ENCODE measurements at places on chromosomes 5 and 9.

- no peak for DNase-seq
Observed at GRCh38 chr9:111231801-111232580, 98.0 kb downstream of the OR2K2 start.

DNA sequence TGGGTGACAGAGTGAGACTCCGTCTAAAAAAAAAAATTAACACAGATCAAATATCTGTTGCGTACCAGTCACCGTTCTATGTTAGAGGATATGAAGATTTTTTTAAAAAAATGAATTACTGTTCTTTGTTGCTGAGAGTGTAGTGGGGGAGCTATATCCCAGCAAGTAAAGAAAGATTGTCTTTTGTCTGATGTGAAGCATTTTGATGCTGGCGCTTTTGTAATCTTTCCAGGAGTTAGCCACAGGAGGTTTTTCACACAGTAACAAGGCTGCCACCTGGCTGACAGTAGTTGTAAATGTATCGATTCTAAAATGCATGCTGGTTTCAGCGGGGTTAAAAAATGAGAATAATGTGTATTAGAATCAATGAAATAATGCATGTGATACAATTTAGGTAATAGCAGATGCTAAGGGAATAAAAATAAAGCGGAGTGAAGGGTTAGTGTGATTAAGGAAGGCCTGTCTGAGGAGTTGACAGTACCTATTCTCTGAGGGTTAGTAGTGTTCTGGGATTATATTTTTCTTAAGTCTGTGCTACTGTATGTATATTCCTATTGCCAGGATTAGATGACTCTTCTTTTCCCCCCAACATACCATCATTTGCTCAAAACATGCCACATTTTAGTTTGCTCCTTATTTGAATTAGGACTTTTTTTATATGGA lies 3.4 kb downstream of the LMNB1 start:
- peak; percentile 40 for DNase-seq

DNA sequence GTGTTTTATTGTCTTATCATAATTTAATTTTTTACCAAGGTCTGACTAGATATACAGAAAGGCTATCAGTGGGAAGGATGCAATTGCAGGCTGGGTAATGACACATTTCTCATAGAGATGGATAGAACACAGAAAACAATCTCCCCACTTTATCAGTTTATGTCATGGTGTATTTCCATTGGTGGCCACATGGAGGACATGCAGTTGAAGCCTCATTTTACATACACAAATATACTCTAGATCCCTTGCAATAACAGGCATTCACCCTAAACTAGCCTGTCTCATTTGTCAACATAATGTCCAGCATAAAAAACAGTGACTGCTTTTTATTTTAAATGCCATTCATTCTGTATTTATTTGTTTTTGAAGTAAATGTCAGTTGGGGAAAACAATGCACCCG lies 526.3 kb downstream of the GABRG2 start:
- DNase-seq: no peak

DNA sequence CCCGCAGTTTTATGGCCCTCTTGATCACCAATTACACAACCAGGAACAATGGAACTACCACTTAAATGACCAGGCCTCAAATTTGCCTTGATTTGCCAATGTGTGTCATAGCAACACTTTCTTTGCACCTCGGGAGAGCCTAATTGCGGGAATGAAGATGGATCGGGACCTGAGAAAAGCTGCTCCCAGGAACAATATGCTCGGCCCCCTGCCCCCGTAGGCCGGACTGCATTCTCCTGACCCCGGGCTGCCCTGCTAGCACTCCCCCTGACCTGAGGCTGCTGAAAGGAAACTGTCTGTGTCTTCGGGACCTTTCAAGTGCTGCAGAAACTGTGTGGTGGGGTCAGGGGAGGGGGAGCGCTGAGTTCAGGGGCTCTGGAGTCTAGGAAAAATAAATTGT lies 294.3 kb upstream of the IRX1 start:
- no peak for DNase-seq

DNA sequence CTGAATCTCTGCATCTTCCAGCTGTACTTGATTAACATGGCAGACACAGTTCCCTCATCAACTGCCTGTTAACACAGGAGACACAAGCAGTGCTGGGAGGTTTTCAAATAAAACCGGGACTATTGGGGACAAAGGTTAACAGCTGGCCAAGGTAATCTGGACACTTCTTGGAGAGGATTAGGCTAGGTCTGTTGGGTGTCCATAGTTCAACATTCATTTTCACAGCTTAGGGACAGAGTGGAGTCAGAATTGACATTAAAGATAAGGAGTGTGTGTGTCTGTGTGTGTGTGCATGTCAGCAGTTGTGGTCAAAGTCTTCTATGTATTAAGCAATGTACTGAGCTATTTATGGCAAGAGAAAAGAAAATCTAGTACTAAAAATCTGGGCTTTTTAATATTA lies 216.2 kb downstream of the MED10 start:
- no peak for DNase-seq

DNA sequence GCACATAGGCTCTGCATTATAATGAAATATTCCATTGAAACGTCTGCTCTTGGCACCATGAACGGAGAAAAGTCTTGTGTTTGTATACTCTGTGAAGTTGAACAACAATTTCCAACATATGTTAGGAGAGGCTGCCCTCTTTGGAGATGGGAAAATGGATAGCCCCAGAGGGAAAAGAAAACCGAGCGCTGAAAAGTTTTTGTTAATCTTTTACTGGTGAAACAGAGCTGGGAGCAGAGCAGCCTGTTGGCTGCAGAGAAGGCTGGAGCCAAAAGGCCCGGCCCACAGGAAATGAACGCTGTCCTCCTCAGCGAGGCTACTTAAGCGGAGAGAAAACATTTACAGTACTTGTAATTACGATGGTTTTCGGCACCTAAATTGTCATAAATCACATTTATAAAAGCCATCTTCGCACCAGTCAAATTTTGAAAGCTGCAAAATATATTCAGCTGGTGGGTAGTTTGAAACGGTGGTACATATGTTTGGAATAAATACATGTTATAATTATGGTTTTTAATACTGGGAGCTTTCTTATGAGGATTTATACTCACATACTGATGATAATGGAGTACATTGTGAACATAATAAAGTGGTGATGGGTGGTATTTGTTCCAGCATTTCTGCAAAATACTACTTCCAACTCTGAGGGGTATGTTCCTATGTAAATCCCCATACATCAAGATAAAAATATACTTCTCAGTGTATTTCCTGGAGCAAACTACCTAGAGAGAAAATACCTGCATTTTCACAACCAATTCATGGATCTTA lies 129.6 kb upstream of the CNTLN start:
- no peak for DNase-seq

DNA sequence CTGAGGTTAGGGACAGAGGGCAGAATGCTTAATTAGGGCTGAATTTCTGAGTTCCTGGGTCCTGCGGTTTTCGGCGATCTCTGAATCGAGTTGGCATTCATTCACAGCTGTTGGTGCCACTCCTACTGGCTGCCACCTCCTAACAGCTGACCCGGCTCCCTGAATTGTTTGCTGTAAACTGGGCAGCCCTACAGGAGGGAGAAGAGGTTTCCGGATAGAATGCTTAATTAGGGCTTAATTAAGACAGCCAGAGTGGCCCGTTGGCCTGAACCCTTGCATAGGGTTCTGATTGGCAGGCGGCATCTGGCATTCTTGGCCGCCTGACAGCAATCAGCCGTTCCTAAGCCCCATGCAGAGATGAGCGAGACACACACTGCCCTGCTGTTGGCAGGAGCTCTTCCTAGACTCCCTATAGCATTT lies 25.7 kb downstream of the FRMPD1 start:
- DNase-seq: no peak

- DNase-seq: no peak
Observed at GRCh38 chr5:106080535-106080934, 1590.2 kb downstream of the EFNA5 start.

GRCh38 chr5:73826301-73827105 lies 200.5 kb downstream of the ARHGEF28 start:
- no peak for DNase-seq

DNA sequence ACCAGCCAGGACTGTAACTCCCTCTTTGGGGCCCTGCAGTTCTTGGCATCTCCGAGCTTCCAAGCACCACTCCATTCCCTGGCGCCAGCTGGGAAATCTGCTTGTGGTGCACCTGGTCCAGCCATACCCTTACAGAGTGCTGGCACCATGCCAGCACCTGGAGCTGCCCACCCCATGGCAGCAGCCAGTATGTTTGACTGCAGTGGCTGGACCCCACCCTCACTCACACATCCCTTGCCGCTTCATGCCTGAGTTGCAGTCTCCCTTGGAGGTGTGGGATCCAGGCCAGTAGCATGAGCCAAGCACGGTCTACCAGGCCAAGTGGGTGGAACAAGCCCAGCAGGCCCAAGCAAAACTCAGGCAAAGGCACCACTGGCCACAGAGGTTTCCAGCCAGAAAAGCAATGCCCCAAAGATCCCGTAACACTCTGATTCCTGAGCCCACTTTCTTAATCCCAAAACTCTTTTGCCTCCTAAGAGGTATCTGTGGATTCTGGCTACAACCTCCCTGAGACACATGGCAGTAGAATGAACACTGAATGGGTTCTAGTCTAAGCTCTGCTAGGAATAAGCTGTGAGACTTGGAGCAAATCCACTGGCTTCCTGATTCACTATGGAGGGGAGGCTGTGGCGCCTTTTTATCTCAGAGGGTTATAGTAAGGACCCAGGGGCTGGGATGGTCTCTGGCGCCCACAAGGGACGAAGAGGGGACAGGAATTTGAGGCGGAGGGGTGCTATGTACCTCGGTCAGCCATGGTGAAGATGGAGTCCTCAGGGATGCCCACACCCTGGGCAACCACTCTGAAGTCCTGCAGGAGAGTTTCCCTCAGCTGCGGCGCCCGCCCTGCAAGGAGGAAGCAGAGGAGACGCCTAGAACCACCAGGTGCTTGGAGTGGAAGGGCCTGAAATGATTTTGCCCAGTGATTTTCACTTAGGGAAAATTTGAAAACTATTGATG lies 5.6 kb downstream of the AMBP start:
- no peak for DNase-seq

- DNase-seq: no peak
Observed at GRCh38 chr9:137286975-137287383, 9.5 kb downstream of the TOR4A start.

DNA sequence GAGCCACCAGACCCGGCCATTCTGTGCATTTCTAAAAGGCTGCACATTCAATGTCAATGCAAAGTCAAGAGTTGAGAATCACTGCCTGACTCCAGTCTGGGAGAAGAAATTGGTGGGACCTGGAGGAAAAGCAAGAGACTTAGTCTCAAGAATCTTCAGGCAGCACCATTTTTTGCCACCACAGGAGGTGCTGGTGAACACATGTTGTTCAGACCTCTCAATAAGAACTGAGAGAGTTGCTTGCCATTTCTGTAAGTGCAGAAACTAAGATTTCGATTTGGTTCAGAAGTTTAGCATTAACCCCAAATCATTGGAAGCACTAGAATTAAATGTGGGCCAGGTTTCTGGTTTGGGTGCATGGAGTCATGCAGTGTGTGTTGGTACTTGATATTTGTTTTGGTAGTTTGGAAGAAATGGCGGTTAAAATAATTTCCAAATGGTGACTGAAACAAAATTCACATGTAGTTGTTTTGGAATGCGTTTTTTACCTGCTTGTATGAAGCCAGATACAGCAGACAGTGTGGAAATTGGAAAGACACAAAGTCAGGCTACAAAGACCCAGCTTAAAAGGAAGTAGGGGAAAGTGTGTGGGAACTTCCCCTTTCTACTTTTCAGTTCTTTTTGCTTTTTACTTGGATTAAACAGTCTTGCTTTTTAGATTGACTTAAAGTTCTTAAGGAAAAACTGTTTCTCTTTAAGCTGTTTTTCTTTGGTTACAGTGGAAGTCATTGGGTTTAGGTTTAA lies 20.4 kb downstream of the PDE8B start:
- DNase-seq: no peak

- DNase-seq: no peak
Observed at GRCh38 chr9:132063281-132063680, 16.4 kb downstream of the MED27 start.

DNA sequence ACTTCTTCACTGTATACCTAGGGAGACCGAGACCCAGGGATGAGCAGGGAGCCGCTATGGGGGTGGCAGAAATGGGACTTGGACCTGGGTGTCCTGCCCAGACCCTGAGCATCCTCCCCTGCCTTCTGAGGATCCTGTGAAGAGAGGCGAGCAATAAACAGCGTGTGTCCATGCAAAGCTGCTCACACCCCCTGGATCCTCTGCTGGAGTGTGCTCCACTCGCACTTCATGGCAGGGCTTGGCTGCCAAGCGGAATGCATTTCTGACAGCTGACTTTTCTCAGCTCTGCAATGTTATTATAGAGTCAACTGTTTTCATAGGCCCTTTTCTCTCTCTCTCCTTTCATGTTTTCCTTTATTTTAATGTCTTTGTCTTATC lies 31.0 kb upstream of the ALDH1B1 start:
- no peak for DNase-seq

DNA sequence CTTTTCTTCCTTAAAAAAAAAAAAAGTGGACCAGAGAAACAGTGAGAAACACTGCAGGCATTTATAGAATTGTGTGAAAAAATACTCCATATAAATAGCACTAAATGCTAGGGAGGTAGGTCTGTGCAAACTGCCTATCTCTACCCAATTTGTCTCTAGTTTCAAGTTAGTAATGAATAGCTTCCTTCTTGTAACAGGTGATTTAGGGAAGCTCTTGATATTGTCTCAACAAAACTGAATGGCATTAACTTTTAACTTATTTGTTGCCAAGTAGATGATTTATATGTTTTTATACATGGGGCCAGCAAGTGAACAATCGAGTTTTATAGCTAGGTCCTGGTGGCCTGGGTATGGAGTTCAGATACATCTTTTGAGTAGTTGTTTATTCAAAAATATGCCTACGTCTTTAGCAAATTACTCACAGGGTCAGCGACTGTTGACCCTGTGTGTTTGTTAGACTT lies 283.6 kb downstream of the NR3C1 start:
- DNase-seq: no peak

- DNase-seq: no peak
Observed at GRCh38 chr9:120985819-120986222, 59.2 kb upstream of the TRAF1 start.

DNA sequence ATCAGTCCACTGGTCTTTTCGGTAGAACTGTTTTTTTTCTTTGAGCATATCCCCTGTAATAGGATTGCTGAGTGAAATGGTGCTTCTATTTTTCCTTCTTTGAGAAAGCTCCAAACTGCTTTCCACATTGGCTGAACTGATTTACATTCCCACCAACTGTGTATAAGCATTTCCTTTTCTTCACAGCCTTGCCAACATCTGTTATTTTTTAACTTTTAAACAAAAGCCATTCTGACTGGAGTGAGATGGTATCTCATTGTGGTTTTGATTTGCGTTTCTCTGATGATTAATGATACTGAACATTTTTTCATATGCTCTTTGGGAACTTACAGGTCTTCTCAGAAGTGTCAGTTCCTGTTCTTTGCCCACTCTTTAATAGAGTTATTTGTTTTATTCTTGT lies 764.7 kb downstream of the MTRR start:
- DNase-seq: no peak

Measured in activated naive CD8-positive, alpha-beta T cell treated with anti-CD3 and anti-CD28 coated beads for 36 hours (primary cell).